ENCODE measurements at places on chromosomes 2 and 18.

DNA sequence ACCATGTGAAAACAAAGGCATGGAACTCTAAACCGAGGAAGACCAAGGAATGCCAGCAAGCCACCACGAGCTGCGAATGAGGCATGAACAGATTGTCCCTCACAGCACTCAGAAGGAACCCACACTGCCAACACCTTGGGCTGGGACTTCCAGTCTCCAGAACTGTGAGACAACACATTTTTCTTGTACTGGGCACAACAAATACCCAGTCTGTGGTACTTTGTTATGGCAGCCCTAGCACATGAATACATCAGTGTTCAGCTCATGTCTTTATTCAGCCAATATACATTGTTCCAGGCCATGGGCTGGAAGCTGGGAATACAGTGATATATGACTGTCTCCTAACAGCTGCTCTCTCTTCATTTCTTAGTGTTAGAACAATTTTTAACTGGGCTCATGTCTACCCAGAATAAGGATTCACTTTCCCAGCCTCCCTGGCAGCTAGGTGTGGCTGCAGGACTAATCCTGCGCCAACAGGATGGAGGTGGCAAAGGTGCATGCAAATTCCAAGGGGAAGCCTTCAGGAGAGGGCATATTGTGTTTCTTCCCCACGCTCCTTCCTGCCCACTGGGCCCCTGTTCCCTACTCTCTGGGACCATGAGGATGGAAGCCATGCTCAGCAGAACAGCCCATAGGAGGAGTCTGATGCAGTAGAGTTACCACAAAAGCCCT, 59.6 kb downstream of the STPG4 start:
- DNase-seq = no peak

DNA sequence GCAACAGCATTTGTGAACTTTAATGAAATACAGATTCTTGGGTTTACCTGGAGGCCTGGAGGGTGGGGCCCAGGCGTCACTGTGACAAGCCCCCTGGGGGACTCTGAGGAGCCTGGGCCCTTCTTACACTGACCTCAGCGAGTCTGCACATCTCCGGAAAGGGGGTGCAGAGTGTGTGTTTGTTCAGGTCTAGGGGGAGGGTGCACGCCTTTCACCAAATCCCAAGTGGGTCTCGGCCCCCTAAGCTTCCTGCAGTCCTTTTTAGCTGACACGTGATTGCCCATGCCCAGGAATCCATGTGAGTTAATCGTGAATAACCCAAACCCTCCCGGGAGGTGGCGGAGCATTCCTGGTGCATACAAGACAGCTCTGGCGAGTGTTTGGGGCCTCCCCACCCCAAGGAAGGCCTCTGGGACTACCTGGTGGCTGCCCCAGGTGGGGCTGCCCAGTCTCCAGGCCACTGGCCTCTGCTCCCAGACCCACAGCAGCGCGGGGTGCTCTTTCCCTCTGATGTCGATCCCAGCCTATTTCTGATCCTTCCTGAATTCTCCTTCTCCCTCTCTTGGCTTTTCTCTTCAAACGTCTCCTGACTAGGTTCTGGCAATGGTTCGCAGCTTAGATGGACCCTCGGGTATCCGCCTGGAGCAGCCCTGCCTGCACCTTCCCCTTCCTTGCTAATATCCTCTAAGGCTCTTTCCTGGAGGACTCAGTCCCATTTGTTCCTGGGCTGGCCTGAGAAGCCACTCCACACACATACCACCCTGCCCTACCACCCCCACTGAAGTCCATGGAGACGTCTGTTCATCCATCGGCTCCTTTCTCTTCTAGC, 10.0 kb downstream of the NGEF start:
- no peak for DNase-seq

GRCh38 chr2:26805241-26805676, 19.4 kb downstream of the CENPA start:
- DNase-seq = no peak

GRCh38 chr2:39786761-39787522, 7.9 kb upstream of the THUMPD2 start:
- DNase-seq = no peak

GRCh38 chr2:227335713-227336112, 10.7 kb downstream of the MFF start:
- no peak for DNase-seq

DNA sequence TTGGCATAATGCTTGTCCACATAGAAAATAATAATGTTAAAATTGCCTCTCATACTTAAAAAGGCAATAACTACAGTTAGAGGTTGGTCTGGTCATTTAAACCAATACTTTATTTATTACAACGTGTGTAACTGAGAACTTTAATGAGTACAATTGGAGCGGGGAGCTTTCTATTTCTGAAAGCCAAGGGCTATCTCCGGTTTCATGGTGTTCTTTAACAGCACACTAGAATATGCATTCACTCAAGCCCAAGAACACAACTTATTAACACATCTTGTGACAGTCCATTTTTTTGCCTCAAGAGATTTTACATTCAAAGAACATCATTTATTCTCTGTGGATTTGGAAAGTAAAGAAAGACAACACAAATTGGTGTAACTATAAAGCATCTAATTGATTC, 131.8 kb downstream of the KCNH7 start:
- DNase-seq = no peak

GRCh38 chr2:74860521-74860920, 26.6 kb downstream of the HK2 start:
- no peak for DNase-seq

DNA sequence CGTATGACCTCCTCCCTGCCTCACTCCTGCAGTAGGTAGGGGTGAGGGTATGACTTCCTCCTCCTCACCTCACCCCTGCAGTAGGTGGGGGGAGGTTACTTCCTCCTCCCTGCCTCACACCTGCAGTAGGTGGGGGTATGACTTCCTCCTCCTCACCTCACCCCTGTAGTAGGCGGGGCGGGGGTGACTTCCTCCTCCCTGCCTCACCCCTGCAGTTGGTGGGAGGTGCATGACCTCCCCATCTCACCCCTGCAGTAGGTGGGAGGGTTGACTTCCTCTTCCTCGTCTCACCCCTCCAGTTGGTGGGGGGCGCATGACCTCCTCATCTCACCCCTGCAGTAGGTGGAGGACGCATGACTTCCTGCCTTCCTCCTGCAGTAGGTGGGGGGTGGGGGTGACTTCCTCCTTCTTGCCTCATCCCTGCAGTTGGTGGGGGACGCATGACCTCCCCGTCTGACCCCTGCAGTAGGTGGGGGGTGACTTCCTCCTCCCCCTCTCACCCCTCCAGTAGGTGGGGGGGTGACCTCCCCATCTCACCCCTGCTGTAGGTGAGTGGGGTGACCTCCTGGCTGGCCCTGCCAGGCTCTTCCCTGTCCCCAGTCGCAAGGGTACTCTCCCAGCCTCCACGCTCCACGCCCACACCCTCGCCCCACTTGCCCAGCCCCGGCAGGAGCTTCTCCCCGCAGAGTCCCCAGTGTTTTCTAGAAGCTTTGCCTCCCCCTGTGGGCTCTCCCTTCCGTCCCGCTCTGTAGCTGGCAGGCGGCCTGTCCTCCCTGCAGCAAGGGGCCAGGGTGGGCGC, 39.3 kb downstream of the TSHZ1 start:
- no peak for DNase-seq

- no peak for DNase-seq
Measured at GRCh38 chr2:175937216-175937615, 64.9 kb downstream of the LNPK start.

DNA sequence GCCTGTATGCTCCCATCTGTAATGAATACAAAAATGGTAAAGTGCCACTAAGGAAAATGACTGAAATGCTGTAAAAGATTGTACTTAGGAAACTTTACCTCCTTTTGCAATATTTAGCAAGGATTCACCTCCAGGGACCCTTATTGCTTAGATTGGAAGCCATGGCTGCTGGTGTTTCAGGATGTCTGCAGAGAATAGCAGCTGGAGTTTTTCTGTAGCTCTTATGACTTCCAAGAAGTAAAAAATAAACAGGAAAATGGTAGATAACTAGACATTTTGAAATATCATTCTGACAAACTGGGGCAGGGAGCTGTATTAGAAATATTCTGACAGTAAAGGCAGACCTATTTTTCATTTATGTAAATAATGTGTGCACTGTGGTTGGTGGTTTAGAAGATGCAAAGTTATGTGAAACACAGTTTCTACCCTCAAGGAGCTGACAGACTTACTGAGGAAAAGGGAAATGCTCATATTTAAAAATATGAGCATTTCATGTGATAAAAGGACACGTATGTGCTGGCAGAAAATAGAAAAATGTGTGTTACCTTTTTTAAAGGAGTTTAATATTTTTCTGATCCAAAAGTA, 224.9 kb upstream of the BOD1L2 start:
- DNase-seq = no peak

- DNase-seq = no peak
Measured at GRCh38 chr2:101881131-101881530, 110.6 kb upstream of the IL1R2 start.

GRCh38 chr18:34114996-34115395, 109.7 kb downstream of the NOL4 start:
- DNase-seq = no peak

- DNase-seq = no peak
Measured at GRCh38 chr2:72630767-72631166, 195.1 kb downstream of the EXOC6B start.

GRCh38 chr2:134144081-134144596, 109.7 kb upstream of the MGAT5 start:
- no peak for DNase-seq

DNA sequence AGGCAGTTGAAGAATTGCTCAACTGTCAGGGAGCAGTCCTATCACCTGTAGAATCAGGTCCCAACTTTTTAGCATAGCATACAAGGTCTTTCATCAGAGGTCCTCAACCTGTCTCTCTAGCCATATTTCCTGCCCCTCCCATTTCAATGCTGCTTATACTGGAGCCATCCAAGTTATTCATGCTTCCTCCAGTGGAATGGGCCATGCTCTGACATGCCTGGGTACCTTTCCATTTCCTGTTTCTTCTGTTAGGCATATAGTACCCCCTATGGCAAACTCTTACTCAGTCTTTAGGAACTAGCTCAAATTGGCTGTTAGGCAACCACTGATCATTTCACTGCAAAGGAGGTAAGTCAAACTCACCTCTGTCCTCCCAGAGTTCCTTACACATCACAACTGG, 51.0 kb upstream of the ABCA12 start:
- no peak for DNase-seq

- DNase-seq = no peak
Measured at GRCh38 chr2:192137451-192137850, 57.3 kb downstream of the TMEFF2 start.

- no peak for DNase-seq
Measured at GRCh38 chr2:40120026-40120425, 331.9 kb downstream of the SLC8A1 start.

DNA sequence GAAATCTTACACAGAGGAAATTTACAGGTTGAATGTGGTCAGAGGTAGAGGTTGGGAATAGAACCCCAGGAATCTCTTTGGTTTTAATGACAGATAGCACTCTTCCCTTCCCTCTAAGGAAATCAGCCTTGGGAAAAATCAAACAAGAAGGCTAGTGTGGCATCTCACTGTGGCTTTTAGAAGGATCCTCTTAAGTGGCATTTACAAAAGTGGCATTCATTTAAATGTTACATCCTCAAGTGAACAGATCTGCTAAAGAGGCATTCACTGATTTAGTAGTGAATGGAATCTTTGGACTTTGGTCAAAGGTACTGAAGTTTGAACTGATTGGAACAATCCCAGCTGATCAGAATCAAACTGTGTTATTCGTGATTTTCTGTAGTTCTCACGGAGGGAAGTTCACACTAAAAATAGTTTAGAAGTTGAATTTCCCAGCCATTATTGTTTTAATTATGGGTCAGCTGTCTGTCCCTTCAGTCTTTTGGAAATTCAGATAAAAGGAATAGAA, 136.5 kb upstream of the FN1 start:
- DNase-seq = no peak

GRCh38 chr2:191917430-191917881, 70.6 kb upstream of the CAVIN2 start:
- DNase-seq = no peak

- no peak for DNase-seq
Measured at GRCh38 chr2:36539631-36540030, 58.3 kb downstream of the FEZ2 start.

GRCh38 chr18:34928088-34928753, 113.0 kb upstream of the MAPRE2 start:
- DNase-seq = no peak

GRCh38 chr18:58847383-58848071, 17.1 kb upstream of the ZNF532 start:
- DNase-seq = no peak

DNA sequence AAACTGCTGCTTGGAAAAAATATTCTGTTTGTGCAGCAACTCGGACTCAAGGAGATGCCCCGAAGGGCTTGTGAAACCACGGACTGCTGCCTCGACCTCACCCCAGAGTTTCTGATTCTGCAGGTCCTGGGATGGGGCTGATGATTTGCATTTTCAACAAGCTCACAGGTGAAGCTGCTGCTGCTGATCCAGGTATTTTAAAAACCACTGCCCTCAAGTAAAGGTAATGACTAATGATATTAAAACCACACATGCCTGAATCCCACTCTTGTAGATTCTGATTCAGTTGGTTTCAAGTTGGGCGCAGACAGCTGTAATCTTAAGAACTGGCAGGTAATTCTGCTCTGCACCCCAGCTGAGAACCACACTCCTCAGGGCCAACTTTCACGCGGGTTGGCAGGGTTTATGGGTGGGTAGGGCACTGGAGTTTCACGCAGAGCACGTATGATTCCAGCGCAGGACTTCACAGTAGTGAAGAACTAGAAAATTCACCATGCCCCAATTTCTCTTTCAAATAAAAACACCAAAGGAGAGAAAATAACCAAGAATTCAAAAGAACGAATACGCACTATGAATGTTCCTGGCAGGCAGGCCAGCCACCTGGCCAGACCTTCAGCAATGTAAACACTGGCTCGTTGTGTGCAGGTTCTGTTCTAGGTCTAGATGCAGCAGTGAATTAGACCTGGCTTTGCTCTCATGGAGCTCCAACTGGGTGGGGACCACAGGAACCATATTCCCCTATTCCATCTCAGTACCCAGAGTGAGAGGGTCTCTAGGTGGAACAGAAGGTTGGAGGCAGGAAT, 74.6 kb upstream of the ZFP36L2 start:
- DNase-seq = no peak
